Fibroblast of mammary gland (primary cell): ENCODE measurements at places on chromosomes 2 and 18.

DNA sequence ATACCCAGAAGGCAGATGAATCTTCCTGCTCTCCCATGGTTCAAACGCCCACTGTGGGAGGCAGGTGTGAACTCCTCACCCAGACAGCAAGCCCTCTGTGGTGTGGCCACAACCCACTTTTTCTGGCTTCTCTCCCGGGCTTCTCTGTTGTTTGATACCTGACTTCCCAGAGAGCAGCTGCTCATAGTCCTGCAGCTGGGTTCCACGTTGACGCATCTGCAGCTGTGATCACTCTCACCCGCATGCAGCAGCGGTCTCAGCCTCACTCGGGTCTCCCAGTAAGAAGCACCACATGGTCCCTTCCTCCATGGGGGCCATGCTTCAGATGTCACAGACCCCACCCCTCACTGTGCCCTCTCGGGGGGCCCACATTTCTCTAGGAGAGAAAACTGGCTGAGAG lies 3.5 kb downstream of the ASPRV1 start:
- DNase-seq: no peak

DNA sequence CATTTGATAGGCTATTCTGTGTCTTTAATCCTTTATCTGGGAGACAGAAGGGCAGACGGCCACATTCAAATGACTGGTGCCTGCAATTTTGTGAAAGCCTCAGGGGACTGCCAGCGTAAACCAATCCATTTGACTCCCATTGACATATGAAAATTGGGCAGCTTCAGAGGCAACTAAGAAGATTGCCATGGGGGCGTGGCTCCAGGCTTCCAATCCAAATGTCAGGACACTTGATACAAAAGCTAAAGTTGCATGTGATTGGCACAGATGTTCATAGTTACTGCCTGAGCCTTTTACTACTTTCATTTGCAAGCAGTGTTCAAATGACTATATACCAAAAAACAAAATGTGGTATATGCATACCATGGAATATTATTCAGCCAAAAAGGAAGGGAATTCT lies 42.0 kb downstream of the SPC25 start:
- peak; percentile 5 for DNase-seq

DNA sequence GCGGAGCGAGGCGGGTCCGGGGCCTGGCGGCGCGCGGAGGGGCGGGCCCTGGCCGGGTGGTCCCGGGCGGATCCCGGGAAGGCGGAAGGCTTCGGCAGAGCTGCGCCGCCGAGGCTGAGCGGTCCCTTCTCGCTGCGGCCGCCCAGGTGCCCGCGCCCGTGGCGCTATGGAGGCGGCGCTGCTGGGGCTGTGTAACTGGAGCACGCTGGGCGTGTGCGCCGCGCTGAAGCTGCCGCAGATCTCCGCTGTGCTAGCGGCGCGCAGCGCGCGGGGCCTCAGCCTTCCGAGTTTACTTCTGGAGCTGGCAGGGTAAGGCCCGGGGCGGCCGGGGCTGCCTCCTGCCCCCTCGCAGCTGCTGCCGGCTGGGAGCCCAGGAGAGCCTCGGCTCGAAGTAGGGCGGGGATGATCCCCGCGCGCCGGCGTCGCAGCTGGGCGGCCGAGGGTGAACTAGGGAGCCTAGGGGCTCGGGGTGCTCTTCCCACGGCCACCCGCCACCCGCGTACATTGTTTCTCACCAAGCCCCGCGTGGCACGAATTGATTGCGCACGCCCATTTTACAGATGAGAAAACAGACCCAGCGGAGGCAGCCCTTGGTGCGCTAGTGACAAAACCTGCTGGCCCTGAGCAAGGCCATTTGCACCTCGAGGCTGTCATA lies at the start of gene SLC66A3:
Gene SLC66A3, plus strand, starts transcription at position 87 of the 655 bp plus-strand sequence. Its CDS starts 80 bp downstream, at position 167.
- DNase-seq: peak; percentile 81

- peak; percentile 57 for DNase-seq
Observed at GRCh38 chr2:134393075-134393461, 139.2 kb downstream of the MGAT5 start.

DNA sequence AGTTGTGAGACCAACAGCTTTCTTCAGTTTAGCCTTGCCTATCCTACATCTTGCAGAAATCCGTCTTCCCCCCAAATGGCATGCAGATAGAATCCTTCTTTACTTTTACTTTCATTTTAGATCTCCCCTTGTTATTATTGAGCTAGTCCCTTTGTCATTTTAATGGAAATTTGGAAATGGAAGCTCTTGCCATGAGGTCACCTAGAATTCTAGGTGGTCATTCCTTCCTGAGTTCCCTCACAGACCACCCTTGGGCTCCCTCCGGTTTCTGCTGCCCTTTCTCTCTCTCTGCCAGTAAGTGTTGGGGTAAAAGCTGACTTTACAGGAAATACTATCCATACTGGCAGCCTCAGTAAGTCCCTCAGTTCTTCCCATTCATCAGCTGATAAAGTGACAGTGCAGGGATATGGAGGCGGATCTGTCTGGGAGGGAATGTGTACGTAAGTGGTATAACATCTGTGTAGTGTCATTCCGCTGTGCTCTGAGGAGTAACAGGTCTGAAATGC lies 30.2 kb downstream of the ARHGAP25 start:
- DNase-seq: no peak

GRCh38 chr2:10195278-10196109 lies 73.0 kb downstream of the RRM2 start:
- DNase-seq: no peak

- DNase-seq: no peak
Observed at GRCh38 chr2:178380763-178381162, 70.2 kb downstream of the PRKRA start.

DNA sequence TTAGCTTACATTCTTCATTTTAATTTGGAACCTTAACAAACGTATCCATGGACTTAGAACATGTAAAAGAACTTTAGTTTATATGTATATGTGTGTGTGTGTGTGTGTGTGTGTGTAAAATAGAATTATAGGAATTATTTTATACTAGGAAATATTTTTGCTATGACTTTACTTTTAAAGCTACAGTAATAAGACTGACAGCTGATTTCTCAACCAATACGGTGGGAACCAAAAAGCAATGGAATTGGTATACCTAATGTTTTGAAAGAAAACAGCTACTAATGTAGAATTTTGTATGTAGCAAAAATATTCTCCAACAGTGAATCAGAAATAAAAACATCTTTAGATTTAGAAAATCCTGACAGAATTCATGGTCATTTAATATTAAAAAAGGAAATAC lies 146.5 kb upstream of the ARL4C start:
- no peak for DNase-seq

DNA sequence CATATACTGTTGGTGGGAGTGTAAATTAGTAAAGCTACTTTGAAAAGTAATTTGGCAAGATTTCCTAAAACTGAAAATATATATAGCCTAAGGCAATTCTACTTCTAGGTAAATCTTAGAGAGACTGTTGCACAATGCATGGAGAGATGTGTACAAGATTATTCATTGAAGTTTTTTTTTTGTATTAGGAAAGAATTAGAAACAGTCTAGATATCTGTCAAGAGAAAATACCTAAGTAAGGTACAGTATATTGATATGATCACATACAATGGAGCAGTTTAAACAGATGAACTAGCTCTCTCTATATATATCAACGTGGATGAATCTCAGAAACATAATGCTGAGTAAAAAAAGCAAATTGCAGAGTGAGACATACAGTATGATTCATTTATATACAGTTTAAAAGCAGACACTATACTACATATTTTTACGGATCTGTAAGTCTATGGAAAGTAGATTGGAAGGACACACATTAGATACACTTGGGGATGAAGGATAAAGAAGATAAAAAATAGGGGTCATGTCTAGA lies 59.3 kb upstream of the ACVR1 start:
- DNase-seq: no peak

- DNase-seq: no peak
Observed at GRCh38 chr18:78378983-78379382, 600.6 kb upstream of the SALL3 start.
